ENCODE measurements at places on chromosomes 5 and 9. TPM values are rescaled to one million over a fixed set of nuclear protein-coding genes. Genes with fewer than 3 reads are reported as not detected.

Gene SPATA31A3
- total RNA-seq: not detected

Gene PCDHA11
- total RNA-seq: 0.28 TPM

Gene GABRG2
- not detected for total RNA-seq

Gene LHFPL2
- 67.7 TPM for total RNA-seq

Gene DDX4
- total RNA-seq: not detected

Gene LRRC70
- 60.8 TPM for total RNA-seq

Gene INSL4
- total RNA-seq: not detected

Gene EFNA5
- 36.1 TPM for total RNA-seq

Gene OR1J1
- not detected for total RNA-seq

Gene SLC22A4
- 4.7 TPM for total RNA-seq

Gene HACD4
- 0.51 TPM for total RNA-seq

Gene CD72
- not detected for total RNA-seq

Gene ADAMTSL1
- 6.0 TPM for total RNA-seq

Gene SELENOP
- 79.4 TPM for total RNA-seq

Gene PCDHB12
- 0.68 TPM for total RNA-seq

Gene SLC25A2
- total RNA-seq: 0.09 TPM

Gene SPATA9
- total RNA-seq: not detected

Gene FRMD3
- total RNA-seq: 6.1 TPM

Gene GRXCR2
- not detected for total RNA-seq

Gene SUSD3
- not detected for total RNA-seq

Gene SOHLH1
- total RNA-seq: 0.05 TPM

Gene GAS1
- 1.4 TPM for total RNA-seq

Gene ARL14EPL
- not detected for total RNA-seq

Gene CCDC112
- total RNA-seq: 5.9 TPM

Gene VCAN
- total RNA-seq: 5.7 TPM

Gene SYNPO
- total RNA-seq: 14.6 TPM

Gene SH3TC2
- total RNA-seq: 60.6 TPM

Gene RFESD
- total RNA-seq: 0.34 TPM

Gene CDC14B
- 7.0 TPM for total RNA-seq

Gene TAF11L10
- not detected for total RNA-seq

Gene ACTBL2
- total RNA-seq: 0.17 TPM

Gene AQP7
- not detected for total RNA-seq

Gene PCAT7
- total RNA-seq: not detected

Gene TLN1
- total RNA-seq: 250 TPM

Gene MEIKIN
- total RNA-seq: not detected

Gene GABRA1
- not detected for total RNA-seq

Gene DNAH5
- total RNA-seq: 0.17 TPM

Gene IFNA2
- not detected for total RNA-seq

Gene MAMDC2
- total RNA-seq: 6.7 TPM

Gene STKLD1
- total RNA-seq: 1.2 TPM

Gene PTBP3
- total RNA-seq: 70.1 TPM

Gene ROR2
- not detected for total RNA-seq

Gene DND1
- total RNA-seq: 0.14 TPM
